ENCODE measurements at places on chromosomes 12 and 14.

DNA sequence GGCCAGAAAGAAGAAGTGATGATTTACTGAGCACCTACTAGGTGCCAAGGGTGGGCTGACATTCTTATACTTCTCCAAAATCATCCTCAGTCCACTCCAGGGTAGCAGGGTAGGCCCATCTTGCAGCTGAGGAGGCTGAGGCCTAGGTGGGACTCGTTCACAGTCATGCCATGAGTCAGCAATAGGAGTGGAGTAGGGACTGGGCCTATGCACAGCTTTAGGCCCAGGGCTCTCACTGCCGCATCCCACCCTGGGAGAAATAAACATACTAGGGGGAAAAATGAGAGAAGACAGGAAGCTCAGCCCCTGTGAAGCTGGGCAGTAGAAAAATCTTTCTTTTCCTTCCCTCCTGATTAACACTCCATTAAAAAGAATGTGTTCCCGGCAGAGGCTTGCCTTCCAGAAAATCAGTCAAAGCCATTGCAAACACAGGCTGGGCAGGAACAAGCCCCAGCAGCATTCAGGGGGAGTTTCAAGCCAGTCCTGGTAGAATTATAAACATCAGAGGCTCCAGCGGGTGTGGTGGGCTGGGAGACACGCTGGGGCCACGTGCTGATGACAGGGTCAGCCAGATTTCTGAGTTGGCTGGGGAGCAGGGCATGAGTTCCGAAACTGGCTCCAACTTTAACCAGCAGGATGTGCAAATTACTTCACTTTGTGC is 1.8 kb downstream of the HSPB8 start:
- no peak for DNase-seq

DNA sequence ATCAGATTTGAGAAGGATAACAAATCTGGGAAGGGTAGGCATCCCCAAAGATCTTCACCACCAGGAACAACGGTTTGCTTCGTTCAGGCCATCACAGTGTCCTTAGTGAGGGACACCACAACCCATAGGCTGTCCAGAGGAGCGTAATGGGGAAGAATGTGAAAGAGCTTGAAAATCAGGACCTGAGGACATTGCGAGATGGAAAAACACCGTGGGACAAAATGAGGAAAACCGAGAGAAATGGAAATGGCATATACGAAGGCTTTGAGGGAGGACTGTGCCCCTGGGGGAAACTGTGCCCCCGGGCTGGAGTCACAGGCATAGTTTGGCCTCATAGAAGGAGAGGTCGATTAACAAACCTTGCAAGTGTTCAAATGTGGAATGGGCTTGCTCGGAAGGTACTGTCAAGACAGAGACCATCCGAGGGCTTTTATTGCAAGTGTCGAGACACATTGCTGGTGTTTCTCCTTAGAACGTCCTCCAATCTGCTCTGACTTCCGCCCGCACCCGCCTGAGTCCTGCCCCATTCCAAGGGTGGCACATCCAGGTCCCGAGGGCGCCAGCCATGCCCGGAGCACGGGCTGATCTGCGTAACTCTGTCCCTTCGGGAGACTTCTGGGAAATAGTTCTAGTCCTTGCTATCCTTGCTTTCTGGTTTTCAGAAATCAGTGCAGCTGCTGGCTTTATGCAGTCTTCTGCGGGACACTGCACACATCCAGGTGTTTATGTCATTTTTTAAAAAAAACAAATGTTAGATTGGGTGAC is 885 bp upstream of the PALS1 start:
- peak; percentile 15 for DNase-seq

- no peak for DNase-seq
Observed at GRCh38 chr14:69313176-69313575, 53.2 kb downstream of the GALNT16 start.

GRCh38 chr12:127487031-127487430 is 779.9 kb upstream of the TMEM132C start:
- DNase-seq, result no peak

GRCh38 chr12:4108803-4109345 is 164.7 kb upstream of the CCND2 start:
- no peak for DNase-seq
